ENCODE measurements at places on chromosomes 2 and 18.
A peak's percentile ranks its signal among the peaks of the same experiment; 100 is the strongest.

DNA sequence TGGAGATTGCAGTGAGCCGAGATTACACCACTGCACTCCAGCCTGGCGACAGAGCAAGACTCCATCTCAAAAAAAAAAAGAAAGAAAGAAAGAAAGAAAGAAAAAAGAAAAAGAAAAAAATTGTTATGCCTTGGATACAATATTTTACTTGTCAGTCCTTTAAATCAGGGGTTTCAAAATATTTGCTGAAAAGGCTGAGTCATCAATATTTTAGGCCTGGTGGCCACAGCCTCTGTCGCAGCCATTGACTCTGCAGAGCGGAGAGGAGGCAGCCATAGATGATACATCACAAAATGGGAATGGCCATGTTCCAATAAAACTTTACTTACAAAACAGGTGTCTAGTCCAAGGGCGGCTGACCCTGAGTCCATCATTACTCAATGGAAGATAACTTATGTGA lies 314.8 kb upstream of the SALL3 start:
- DNase-seq: no peak

GRCh38 chr2:177141866-177142265 lies 70.7 kb upstream of the HNRNPA3 start:
- no peak for DNase-seq

DNA sequence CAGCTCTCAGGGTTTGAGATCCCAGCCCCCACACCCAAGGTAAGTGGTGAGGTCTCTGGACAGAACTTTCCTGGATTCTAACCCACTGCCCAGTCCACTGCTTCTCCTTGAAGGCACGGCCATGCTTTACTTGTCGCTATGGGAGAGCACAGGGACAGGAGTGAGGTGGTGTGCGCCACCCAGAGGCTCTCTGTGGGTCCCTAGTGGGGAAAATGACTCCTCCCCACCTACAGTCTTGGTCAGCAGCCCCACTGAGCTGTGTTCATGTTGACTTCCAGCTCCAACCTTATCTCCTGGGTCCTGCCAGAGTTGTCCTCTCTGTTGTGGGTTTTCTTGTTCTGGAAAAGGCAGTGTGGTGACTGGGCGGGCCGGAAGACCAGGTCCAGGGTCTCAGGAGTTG lies 11.1 kb downstream of the TET3 start:
- DNase-seq: no peak

DNA sequence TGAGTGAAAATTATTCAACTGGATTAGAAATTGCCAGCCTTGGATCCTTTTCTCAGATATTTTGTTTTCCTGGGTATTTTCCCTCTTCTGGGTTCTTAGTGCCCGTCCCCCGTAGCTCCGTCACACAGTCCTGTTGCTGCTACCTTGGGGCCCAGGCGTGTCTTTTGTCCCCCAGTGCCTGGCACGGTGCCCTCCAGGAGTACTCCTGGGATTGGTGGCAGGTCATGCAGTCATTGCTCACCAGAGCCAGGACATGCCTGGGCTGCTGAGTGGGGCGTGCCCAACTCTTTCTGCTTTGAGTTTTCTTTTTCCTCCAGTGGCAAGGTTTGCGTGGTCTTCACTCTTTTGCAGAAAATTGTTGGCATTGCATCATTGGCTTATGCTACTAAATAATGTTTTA lies 275.2 kb downstream of the AGAP1 start:
- no peak for DNase-seq

DNA sequence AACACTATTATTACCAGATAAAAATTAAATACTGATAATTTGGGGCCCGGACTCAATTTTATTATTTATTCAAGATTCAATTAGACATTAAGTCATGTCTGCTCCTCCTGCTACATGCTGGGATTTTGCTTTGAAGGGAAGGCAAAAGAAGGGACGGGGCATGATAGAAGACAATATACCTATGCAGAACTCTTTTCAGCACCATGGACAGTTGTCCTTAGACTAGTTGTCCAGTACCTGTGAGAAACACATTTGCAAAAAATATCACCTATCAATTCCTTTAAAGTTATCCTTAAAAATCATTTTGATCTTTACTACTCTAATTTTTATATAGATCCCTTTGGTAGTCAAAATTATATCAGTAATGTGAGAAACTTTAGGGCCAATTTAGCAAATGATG lies 100.2 kb upstream of the SULT1C3 start:
- no peak for DNase-seq

GRCh38 chr18:78169174-78169864 lies 810.3 kb upstream of the SALL3 start:
- DNase-seq: no peak

DNA sequence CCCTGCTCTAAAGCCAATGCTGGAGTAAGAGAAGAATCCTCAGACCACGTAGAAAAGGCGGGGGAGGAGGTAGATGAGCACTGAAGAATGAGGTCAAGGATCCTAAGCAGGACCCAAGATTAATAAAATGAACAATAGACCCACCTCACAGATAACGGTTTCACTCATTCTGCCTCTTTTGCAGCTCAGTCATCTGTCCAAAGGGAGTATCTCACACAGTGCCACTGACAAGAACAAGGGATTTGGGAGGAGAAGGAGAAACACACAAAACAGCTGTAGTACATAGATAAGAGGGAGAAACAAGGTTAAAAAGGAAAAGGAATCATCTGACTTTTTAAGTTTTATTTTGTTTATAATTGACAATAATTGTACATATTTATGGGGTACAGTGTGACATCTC lies 30.9 kb upstream of the SULT1C4 start:
- DNase-seq: no peak

DNA sequence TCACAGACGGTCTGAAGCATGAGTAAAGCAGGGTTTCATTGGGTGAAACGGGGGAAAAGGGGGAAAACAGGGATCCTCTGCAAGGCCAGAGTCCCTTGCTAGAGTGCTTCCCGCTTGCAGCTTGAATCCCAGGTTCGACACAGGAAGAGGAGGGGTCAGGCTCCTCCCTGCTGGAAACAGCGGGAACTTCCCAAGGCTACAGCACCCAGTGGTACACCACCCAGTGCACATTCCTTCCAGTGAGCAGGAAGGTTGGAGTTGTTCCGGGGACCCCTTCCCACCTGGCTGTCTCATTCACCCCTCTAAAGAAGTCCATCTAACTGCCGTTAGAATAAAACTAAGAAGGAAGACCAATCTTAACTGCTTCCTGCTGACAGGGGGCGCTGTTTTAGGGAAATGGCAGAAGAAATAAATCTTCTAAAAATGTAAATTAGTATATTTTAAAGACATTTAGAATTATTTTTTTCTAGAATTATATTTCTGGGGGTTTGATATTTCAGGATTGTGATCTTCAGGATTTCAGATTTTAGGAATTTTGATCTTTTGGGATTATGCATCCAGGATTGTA lies 230.9 kb downstream of the RBM43 start:
- no peak for DNase-seq

DNA sequence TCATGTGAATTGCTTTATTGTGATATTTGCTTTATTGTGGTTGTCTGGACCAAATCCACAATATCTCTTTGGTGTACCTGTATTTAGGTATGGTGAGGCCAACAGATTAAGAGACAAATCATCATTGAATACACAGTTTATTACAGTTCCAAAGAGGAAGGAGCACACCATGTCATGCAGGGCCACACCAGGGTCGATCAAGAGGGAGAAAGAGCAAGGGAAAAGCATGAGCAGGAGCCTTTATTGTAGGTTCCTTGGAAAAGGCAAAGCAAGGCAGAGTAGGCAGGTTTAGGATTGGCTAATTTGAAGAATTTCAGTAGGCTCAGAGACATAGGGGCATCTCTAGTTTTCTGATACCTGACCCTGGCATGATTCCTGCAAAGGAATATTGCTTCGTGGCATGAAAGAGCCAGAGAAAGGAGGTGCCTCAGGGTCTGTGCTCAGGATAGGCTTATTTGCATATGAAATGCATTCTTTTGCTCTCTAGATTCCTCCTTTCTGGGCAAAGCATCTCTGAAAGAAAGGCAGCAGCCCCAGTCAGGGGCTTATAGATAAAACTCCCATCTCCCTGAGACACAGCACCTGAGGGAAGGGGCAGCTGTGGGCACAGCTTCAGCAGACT lies 214.2 kb upstream of the ERBB4 start:
- DNase-seq: no peak

GRCh38 chr2:183207110-183207509 lies 82.9 kb downstream of the NUP35 start:
- no peak for DNase-seq

GRCh38 chr18:48862678-48863270 lies 88.0 kb downstream of the SMAD7 start:
- DNase-seq: no peak

- no peak for DNase-seq
Measured at GRCh38 chr2:219362524-219363164, 25.1 kb downstream of the DNPEP start.

- no peak for DNase-seq
Measured at GRCh38 chr2:61433606-61434005, 37.3 kb downstream of the USP34 start.

- no peak for DNase-seq
Measured at GRCh38 chr2:21118302-21118920, 5.4 kb upstream of the TDRD15 start.

GRCh38 chr2:237457388-237457941 lies 29.6 kb upstream of the MLPH start:
- no peak for DNase-seq

- no peak for DNase-seq
Measured at GRCh38 chr2:127185705-127186104, 34.4 kb downstream of the CYP27C1 start.

DNA sequence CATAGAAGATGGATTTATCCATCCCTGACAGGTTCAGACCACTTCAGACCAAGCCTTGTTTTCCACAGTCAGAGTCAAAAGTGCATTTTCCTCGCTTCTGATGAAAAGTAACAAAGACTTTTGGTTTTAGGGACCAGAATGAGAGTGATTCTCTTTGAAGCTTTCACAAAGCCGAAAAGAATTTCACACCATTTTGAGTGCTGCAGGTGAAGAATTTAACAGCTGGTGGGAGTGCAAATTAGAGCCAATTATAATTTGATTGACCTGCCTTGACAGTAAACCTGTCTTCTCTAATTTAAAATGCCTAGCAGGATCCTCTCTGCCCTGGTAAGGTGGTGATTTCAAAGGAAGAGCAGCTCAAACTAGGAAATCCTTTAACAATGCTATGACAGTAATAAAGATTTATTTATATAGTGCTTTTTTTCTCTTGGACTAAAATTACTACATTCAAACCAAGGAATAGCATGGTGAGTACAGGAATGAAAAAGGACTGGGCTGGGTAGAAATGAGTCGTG lies 241.6 kb downstream of the HRH4 start:
- no peak for DNase-seq

GRCh38 chr18:7958897-7959146 lies 391.7 kb downstream of the PTPRM start:
- DNase-seq: no peak

DNA sequence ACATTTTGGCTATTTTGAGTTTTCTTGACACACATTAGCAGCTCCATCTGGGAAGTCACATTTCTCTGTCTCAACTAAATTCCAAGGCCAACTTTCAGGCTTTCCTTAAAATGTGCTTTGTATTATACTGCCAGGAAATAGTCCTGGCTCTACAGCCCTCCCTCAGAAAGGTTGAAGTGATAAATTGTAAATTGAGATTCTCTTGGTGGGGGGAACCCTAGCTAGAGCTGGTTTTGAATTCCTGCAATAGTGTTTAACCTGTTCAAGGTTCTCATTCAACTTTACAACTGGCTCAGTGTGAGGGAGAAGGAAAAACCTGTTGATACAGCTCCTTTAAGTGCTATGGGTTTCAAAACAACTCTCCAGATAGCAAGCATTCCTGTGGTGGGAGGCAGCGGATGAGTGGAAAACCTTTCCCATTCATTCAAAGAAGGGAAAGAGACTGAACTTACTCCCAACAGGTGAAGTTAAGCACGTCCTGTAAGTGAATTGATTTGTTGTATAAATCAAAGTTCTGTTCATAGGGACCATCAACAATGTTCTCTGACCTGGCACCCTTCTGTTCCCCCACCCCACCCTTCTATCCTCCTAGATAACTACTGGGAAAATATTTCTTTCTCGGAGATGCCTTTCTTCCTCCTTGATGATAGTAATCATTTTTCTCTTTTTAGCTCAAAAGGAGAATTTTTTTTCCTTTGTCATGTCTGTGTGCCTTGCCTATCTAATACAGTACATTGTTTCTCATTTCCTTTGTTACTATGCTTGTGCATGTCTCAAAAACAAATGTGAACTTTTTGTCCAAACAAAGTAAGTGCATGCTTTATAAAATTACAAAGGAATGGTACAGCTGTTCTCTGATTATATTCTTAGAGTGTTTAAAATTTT lies 44.2 kb upstream of the SLC39A10 start:
- no peak for DNase-seq

GRCh38 chr2:8367833-8368232 lies 314.0 kb upstream of the ID2 start:
- DNase-seq: no peak

- no peak for DNase-seq
Measured at GRCh38 chr2:235063471-235063961, 111.7 kb downstream of the SH3BP4 start.

DNA sequence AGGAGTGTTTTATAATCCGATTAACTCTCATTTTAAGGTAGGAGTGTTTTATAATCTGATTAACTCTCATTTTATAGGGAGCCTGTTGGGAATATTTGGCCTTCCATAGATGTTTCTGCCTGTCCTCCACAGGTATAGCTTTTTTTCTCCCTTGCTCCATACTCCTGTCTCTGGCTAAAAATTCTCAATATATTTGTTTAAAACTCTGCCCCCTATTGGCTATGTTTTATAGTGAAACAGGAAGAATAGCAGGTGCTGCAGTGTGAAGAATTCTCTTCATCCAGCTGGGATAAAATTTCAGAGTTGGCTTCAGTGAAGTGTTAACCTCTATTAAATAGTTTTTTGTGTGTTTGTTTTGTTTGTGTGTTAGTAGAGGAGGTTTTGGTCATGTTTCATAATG lies 1046.0 kb upstream of the TMEFF2 start:
- DNase-seq: no peak

- no peak for DNase-seq
Measured at GRCh38 chr2:137879121-137879520, 85.2 kb upstream of the HNMT start.

DNA sequence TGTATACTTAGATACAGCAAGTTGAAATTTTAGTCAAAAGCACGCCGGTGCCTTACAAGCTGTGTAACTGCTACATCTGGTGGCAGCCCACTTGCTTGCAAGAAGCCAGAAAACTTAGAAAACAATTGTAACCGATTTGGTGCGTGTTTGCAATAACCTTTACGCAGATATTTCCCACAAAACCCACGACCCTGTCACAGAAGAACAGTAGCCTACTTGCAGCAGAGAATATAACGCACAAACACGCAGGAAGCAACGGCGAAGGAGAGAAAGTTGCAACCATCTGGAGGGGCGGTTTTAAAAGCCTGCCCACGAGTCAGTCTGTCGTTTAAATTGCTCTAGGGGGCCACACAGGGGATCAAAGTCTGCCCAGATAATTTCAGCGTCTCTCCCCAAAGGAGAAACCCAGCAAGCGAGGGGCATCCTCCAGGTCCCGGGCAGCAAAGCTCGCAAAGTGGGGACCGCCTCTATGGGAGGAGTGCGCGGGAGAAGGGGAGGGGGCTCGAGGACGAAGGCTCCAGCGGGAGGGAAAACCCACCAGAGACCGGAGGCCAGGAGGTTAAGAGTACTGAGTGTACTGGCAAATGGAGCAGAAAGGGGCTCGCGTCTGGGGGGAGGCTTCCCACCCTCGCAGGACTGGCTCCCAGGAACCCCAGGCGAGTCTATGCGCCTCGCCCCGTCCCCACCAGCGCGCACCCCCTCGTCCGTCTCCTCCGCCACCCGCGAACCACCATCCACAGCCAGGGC lies 1.1 kb downstream of the TLK1 start:
- peak; percentile 34 for DNase-seq

GRCh38 chr2:142824756-142825155 lies 52.7 kb upstream of the KYNU start:
- DNase-seq: no peak

- no peak for DNase-seq
Measured at GRCh38 chr18:36294031-36294430, 3.5 kb upstream of the FHOD3 start.

- peak; percentile 41 for DNase-seq
Measured at GRCh38 chr18:3454365-3455089, 4.6 kb downstream of the TGIF1 start.
